ENCODE measurements at places on chromosomes 5 and 9.

- DNase-seq: no peak
These were observed 1993.4 kb downstream of the EFNA5 start for GRCh38 chr5:105677291-105677690.

DNA sequence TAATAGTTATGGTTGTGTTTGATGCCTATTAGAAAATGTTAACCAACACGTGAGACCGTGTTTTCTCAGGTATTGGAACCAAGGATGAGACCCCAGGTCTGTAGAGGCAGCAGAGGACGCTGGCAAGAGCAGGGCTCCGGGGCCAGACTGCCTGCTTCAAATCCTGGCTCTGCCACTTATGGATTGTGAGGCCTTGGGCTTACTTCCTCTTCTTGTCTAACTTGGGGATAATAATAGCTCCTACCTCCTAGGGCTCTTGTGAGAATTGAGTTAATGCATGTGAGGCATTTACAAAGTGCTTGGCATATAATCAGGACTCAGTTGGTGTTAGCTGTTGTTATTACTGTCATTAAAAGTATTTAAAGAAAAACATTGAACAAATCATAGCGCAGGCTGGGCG is 85.5 kb upstream of the PITX1 start:
- DNase-seq: no peak

DNA sequence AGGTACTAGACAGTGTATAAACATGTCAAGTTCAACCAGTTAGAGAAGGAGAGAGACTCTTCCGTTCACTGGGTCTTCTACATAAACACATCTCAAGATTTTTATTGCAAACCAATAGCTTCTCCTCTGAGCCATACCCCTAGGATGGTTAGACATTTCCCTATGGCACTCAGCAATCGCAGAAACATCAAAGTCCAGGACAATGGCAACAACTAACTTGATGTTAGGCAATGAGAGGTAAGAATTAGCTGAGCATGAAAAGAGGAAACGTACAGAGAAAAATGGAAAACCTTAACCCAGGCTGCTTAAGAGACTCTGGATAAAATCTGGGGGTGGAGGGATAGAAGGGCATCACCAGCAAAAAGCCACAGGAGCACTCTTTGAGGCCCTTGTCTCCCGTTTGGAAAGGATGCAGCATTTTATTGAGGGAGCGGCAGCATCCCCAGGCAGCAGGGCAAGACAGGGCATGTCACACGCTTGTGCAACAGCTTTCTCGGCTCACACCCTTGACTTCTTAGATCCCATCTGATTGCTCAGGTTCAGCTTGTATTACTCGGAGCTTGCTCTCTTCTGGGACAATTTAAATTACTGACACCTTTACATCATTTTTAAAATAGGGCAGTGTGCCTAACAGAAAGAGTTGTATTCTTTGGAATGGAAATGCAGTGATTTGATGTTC is 8.6 kb upstream of the PSAT1 start:
- DNase-seq: no peak

GRCh38 chr5:11863911-11864310 is 40.3 kb downstream of the CTNND2 start:
- no peak for DNase-seq

- DNase-seq: no peak
These were observed 4.1 kb upstream of the SLC25A48 start for GRCh38 chr5:135830384-135830700.

GRCh38 chr5:56154732-56155484 is 78.2 kb downstream of the ANKRD55 start:
- no peak for DNase-seq

GRCh38 chr9:88373045-88373444 is 15.2 kb upstream of the SPIN1 start:
- DNase-seq: no peak

DNA sequence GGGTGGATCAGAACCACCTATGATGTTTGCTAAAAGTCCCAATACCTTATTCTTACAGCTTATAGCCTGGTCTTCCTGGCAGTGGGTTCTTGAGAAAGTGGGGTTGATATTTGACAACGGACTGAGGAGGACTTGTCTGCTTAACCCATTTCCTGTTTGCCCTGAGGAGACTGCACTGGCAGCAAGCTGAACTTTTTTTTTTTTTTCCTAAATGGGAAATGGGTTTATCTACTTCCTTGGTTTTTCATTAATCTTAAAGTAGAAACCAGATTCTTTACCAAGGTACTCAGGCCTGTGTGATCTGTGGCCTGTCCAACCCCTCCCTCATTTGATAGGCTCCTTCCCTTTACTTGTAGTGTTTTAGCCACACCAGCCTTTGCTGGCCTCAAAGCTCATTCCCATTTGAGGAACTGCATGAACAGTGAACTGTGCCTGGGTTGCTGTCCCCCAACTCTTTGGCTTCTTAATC is 47.1 kb downstream of the C9orf57 start:
- DNase-seq: no peak

- DNase-seq: no peak
These were observed 126.0 kb downstream of the EGFLAM start for GRCh38 chr5:38384396-38384795.

DNA sequence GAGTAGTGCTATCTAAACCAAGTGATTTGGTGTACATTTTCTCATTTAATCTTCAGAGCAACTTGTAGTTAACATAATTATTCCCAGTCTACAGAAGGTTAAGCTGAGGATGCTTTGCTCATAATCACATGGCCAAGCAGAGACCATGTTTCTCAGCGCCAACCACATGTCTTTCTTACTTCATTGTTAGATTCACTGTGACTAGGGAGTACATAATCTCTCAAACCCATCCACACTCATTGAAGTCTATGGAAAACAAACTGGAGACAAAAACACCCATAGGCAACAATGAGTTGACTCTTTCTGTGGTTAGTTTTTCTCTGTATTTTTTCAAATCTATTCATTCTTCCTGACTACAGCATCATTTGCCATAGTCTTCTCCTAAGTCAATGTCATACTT is 281.7 kb upstream of the PTGER4 start:
- no peak for DNase-seq

GRCh38 chr5:5755888-5756287 is 333.4 kb downstream of the ICE1 start:
- no peak for DNase-seq

- DNase-seq: no peak
These were observed 18.1 kb upstream of the BNC2 start for GRCh38 chr9:16888594-16888993.

- DNase-seq: peak; percentile 81
These were observed 44.3 kb upstream of the SARDH start for GRCh38 chr9:133782157-133783130.

DNA sequence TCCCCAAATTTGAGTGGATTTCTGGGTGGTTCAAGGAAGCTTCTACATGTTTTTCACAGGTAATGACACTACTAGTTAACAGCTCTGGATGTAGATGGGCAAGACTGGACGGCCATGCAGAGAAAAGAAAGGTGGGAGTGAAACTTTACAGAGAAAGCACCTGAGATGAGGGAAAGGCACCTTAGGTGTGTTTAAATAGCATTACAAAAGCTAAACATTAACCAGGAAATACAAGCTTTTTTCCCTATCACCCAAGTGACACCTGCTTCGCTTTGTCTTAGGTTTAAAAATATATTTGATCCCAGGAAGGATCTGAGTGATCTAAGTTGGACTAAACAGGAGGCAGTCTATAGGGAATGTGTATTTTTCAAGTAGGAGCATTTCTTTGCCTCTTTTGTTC is 8.3 kb downstream of the C9orf152 start:
- no peak for DNase-seq
